OCI-LY7 (cell line): ENCODE measurements at places on chromosomes 11 and 22.

- no peak for DNase-seq
These were observed 123.7 kb upstream of the HSD17B12 start for GRCh38 chr11:43556612-43557375.

GRCh38 chr11:132106096-132106982 lies 735.9 kb downstream of the NTM start:
- DNase-seq: no peak

DNA sequence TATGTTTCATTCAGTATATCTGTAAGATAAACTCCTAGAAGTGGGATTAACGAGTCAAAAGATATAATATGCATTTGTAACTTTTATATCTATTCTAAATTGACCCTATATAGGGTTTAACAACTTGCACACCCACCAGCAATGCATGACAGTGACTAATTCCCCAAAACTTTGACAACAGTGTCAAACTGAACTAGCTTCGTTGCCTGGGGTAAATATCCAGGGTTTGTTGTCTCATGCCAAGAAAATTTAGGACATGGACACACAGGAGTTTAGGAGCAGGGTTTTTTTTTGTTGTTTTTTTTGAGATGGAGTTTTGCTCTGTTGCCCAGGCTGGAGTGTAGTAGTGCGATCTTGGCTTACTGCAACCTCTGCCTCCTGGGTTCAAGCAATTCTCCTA lies 5.1 kb downstream of the SNU13 start:
- no peak for DNase-seq

DNA sequence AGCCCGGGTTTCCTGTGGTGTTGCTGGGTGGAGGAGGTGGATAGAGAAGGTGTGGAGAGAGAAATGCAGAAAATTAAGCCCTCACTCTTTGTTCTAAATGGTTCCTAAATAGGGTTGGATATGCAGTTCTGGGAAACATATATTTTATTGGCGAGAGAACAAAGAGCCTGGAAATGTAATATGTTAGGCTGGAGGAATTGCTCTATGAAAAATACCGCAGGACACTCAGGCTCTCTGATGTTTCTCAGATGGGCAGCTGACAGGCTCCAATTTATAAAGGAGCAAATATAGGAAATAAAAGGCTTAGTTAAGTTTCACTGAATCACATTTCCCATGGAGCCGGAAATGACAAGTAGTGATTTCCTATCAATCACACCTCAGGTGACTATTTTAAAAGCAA lies 428.0 kb downstream of the TMEM135 start:
- no peak for DNase-seq

DNA sequence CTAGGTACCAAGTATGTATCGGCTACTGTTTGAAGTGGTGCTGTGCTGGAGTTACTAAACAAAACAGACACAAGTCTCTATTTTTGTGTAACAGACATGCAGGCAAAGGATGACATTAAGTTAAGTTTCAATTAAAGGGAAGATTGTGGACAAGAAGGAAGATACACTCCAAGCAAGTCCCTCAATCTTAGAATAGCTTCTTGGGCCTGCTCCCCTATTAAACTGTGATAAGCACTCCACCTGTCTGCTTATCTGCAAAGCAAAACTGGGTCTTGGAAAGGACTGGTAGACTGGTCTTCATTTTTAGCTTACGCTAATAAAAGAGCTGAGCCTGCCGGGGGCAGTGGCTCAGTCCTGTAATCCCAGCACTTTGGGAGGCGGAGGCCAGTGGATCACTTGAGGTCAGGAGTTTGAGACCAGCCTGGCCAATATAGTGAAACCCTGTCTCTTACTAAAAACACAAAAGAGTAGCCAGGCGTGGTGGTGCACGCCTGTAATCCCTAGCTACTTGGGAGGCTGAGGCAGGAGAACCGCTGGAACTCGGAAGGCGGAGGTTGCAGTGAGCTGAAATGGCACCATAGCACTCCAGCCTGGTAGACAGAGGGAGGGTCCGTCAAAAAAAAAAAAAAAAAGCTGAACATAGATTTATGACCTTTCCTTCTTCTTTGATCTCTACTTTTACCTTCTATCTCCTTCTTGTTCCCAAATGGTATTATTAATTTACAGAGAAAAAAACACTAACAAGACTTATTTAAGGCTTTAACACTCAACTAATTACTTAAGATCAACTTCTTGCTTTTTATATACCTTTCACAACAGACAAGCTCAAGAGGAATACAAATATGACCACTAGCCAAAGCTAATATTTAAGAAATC lies 4.1 kb downstream of the DDX17 start:
- DNase-seq: no peak

- no peak for DNase-seq
These were observed 51.7 kb upstream of the CCDC89 start for GRCh38 chr11:85737738-85738137.

DNA sequence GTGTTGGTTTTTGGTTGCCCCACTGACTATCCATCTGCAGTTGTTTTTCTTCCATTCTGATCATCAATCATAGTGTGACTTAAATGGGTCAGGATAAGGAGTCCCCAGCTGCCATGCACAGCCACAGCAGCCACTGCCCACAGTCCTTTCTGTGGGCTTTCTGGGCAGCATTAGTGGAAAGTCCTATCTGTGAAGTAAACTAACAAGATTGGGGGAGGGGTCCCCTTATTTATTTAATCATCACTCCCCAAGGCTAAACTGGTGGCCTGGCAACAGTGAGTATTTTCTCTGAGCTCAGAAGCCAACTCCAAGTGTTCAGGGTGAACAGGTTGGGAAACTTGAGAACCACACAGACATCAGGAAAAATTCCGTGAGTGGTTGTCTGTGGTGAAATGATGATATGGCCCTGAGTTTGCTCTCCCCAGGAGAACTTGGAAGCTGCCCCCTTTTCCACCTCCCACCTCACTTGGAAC lies 145.0 kb downstream of the CCDC34 start:
- no peak for DNase-seq

GRCh38 chr11:40293655-40294348 lies 1165.7 kb downstream of the LRRC4C start:
- peak; percentile 27 for DNase-seq

GRCh38 chr11:78127403-78127802 lies 12.0 kb downstream of the ALG8 start:
- no peak for DNase-seq

DNA sequence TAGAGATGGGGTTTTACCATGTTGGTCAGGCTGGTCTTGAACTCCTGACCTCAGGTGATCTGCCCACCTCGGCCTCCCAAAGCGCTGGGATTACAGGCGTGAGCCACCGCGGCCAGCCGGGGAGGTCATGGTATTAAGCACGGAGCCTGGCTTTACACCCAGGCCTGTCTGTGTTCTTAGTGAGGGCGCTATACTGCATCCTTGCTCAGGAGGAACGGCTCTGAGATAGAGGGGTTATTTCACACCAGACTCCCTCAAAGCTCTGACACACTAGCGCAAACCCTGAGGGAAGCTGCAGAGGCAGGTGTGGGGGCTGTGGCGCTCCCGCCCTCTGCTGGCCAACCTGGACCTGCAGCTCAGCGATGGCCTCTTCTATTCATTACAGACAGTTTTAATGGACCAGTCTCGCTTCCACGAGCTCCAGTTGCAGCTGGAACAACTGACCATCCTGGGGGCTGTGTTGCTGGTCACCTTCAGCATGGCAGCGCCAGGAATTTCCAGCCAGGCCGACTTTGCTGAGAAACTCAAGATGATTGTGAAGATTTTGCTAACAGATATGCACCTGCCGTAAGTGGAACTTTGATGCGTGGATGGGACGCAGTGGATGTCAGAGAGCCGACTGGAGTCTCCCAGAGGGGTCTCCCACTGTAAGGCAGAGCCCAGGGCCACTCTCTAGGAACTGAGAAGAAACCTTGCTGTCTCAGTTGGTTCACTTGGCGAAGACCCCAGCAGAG lies 26.2 kb downstream of the TCP11L1 start:
- peak; percentile 66 for DNase-seq

- DNase-seq: no peak
These were observed 27.8 kb upstream of the CDON start for GRCh38 chr11:126090452-126090851.
